ENCODE measurements at places on chromosomes 1 and 21.

DNA sequence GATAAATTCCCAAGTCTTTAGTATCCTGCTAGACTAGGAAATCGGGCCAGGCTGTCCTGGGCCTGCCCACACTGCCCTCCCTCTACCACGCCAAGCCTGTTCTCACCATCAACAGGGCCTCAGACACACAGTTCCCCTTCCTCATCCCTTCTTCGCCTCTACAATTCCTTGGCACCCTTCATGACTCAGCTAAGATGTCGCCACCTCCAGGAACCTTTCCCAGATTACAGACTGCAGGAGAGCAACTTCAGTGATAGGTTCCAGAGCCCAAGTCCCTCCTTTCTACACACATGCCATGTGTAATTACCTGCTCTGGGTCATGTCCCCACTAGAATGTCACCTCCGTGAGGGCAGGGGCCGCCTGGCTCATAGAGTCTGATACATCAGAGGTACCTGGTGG, 3.3 kb downstream of the RIMS3 start:
- no peak for DNase-seq

DNA sequence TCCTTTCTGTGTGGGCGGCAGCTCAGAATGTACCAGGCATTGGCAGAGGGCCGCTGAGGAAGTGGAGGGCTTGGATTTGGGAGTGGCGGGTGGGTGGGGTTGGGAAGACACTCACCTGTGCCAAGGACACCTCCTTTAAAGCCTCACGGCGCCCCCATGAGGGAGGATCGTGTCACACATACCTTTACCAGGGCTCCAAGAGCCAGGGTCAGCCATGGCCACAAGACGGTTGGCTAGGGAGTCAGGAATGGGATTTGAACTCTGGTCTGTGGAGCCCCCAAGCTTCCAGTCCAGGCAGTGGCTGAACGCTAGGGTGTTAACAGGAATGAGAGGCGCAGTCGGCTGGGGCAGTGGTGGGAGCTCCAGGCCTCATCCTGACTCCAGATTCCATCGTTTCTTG, 4.6 kb downstream of the NBL1 start:
- no peak for DNase-seq

GRCh38 chr1:5273280-5274003, 619.0 kb downstream of the AJAP1 start:
- DNase-seq: no peak

GRCh38 chr1:94755675-94756074, 64.5 kb upstream of the SLC44A3 start:
- DNase-seq: no peak

DNA sequence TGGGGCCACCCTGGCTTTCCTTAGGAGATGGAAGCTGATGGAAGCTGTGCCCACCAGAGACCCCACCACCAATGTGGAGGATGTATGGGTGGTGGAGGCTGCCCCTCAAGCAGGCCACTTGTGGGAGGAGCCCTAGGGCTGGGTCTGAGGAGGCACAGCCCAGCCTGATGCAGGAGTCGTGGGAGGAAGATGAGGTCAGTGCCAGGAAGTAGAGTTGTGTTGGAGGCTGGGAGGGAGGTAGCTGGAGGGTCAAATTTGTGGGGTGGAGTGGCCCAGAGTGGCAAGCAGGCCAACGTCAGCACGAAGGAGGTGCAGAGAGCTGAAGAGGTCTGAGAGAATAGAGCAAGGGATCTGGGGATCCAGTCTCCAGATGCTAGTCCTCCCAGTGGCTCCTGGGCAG, 119.0 kb upstream of the USP24 start:
- no peak for DNase-seq

DNA sequence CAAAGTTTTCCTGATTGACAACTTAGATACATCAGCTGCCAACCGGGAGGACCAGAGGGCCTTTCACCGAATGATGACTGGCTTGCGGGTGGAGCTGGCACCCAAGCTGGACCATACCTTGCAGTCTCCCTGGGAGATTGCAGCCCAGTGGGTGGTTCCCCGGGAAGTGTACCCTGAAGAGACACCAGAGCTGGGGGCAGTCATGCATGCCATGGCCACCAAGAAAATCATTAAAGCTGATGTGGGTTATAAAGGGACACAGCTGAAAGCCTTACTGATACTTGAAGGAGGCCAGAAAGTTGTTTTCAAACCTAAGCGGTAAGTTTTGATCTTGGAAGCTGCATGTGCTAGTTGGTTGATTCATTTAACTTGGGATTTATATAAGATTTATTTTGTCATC, 18.2 kb downstream of the FAM20B start:
- DNase-seq: no peak

DNA sequence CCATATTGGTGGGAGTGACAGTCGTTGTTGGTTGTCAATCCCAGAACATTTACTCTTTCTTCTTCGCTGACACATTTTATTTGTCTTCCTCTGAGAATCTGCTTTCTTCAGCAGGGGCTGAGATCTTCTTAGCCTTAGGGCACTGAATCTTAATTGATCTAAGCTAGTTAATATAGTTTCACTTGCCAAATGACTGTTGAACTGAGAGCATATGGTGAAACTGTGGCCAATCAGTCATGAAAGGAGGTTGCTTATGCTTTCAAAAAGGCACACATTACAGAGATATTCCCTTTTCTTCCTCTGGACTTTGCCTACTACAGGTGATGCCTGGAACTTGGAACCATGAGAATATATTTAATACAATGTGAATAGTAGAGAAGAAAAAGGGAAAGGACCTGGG, 60.0 kb upstream of the KIAA0040 start:
- DNase-seq: no peak

- no peak for DNase-seq
Measured at GRCh38 chr21:16353764-16354163, 624.0 kb downstream of the USP25 start.

DNA sequence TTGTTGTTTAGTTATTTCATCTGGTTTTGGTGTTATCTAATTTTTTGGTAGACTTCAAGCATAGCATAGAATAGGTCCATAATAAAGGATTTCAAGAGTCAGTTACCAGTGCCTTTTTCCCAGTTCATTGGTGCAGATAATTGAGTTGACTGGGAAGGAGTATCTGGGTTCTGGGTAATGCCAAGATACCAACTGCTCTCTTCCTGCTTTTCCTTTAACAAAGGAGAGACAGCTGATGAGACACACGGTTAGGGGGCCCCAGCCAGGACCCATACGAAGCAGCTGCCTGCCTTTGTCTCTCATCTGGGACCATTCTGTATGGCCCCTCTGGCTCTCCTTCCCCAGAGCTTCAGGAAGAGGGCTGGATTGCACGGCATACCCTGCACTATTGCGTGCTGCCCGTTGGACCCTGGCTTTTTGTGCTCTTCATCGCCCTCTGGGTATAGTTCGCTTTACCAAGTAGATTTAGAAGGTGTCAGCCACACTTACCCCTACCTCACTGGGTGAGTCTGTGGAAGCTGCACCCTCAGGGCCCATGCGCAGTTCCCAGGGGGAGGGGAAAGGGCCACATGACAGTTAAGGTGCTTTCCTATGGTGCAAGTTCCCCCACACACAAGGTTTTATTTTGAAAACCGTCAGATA, 7.0 kb downstream of the NAV1 start:
- DNase-seq: no peak

DNA sequence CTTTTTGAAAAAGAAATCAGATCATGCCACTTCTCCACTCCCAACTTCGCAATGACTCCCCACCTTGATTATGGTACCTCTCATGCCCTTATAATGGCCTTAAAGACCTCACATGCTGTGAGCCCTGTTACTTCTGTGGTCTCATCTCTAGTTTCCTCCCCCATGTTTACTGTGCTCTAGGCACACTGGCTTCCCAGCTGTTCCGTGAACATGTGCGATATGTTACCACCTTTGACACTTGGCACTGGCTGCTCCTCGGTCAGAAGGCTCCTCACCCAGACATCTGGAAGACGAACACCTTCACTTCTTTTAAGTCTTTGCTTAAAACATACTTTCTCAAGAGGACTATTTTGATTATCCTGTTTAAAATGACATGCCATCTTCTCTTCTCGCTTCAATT, 14.3 kb upstream of the NTMT2 start:
- no peak for DNase-seq

GRCh38 chr1:1123581-1124507, 8.0 kb upstream of the C1orf159 start:
- no peak for DNase-seq

- DNase-seq: no peak
Measured at GRCh38 chr1:2136386-2137235, 58.0 kb downstream of the FAAP20 start.

DNA sequence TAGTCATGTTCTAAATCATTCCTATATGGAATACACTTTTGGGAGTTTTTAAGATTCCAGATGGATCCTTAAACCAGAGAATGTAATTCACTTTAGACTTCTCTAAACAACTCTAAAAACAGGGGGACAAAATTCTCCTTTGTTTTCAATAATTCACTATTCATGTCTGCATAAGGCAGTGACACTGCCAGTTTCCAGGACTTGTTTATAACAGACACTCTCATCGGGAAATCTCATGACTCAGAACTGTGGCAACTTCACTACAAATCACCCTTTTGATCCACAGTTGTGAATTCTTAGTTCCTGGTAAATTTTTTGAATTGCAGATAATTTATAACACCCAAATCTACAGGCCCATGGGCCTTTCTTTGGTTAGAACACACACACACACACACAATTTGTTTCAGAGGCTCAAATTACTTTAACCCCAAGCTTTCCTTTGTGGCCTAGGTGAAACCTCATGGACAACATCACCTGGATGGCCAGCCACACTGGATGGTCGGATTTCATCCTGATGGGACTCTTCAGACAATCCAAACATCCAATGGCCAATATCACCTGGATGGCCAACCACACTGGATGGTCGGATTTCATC, at the start of gene OR2T4:
OR2T4 (plus strand) TSS at position 545 of the 595 bp plus-strand sequence; CDS start at position 545, 0 bp downstream.
- DNase-seq: no peak

- no peak for DNase-seq
Measured at GRCh38 chr1:113881661-113882060, 5.7 kb downstream of the BCL2L15 start.

DNA sequence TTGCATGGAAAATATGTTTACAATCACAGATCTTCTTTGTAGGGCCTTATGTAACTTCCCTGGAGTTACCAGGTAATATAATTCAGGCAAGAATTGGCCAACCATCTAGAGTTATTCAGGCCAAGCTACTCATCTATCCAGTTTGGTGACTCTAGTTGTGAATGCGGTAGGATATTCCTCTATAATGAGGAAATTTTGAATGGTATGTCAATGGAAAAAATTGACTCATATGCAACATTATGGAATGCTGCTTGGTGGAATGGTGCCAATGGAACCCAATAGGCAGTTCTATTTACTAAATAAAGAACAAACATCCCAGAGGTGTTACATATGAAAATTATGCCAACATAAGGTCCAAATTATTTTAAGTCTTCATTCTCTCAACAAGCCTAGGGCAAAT, 5.6 kb upstream of the TNFSF18 start:
- DNase-seq: no peak

DNA sequence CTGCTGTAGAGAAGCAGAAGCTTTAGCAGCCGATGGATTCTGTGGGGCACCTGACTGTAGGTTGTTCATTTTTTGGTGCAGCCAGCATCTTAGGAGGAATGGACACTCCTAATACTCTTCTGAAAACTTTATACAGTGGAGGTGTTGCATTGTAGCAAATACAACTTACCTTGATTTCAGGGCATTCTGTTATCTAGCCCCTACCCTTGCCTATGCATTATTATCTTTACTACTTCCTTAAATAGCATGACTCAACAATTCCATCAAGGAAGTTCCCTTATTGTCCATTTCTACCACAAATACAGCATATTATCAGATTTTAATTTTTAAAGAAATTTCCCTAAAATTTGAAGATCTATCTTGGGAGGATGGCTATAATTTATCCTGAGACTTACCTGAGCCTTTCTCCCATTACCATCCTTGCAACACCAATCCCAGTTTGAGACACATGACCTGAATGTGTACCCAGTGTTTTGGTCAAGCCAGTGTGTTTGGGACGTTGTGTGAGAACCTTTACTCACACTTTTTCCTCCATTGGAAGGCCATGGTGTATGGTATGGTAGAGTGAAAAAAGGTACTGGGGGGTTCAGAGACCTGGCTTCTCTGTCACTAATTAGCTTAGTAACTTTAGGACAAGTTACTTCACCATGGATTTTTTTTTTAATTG, 9.2 kb downstream of the POU2F1 start:
- DNase-seq: no peak

- no peak for DNase-seq
Measured at GRCh38 chr1:90716243-90716551, 905 bp downstream of the BARHL2 start.

DNA sequence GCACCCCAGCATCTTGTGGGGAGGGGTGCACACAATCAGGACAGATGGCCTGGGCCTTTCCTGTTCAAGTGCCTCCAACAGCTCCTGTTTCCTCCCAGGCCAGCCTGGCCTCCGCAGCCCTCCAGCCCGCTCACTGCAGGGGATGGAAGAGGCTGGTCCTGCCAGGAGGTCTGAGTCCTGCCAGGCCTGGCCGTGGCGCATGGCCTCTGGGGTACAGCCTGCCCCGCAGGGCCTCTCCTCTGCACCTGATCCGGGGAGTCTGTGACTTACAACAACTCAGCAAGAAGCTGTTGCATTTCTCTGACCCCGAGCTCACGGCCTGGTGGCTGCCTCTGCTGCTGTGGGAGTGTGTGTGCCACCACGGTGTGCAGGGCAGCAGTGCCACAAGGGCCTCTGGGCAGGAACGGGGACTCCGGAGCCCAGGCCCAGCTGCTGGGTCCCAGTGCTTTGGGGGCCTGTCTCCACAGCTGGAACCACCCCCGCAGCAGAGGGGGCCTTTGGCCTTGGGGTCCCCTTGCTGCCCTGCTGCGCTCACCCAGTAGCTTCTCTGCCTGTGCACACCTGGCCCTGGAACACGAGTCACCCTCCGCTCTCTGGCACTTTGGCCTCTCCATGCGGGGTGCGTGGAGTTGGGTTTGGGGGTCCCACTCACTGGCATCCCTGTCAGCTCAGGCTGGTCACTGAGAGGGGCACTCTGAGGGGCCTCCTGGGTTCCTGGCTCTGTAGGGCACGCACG, 17.4 kb upstream of the LRRC3 start:
- DNase-seq: no peak

GRCh38 chr21:14767192-14767852, 221.2 kb upstream of the SAMSN1 start:
- DNase-seq: no peak

GRCh38 chr1:201176940-201177339, 13.7 kb upstream of the IGFN1 start:
- DNase-seq: no peak

GRCh38 chr1:41533731-41534080, 49.2 kb upstream of the EDN2 start:
- no peak for DNase-seq

- no peak for DNase-seq
Measured at GRCh38 chr1:59523745-59524450, 227.0 kb downstream of the FGGY start.

- no peak for DNase-seq
Measured at GRCh38 chr1:218711884-218712674, 366.9 kb downstream of the TGFB2 start.

Measured in activated naive CD4-positive, alpha-beta T cell (primary cell).